Thoracic aorta (tissue), 2 donors: ENCODE measurements at places on chromosomes 5 and 9.
A peak's percentile ranks its signal among the peaks of the same experiment; 100 is the strongest.

- DNase-seq = no peak
Observed at GRCh38 chr9:35845824-35846771, 17.1 kb downstream of the TMEM8B start.

DNA sequence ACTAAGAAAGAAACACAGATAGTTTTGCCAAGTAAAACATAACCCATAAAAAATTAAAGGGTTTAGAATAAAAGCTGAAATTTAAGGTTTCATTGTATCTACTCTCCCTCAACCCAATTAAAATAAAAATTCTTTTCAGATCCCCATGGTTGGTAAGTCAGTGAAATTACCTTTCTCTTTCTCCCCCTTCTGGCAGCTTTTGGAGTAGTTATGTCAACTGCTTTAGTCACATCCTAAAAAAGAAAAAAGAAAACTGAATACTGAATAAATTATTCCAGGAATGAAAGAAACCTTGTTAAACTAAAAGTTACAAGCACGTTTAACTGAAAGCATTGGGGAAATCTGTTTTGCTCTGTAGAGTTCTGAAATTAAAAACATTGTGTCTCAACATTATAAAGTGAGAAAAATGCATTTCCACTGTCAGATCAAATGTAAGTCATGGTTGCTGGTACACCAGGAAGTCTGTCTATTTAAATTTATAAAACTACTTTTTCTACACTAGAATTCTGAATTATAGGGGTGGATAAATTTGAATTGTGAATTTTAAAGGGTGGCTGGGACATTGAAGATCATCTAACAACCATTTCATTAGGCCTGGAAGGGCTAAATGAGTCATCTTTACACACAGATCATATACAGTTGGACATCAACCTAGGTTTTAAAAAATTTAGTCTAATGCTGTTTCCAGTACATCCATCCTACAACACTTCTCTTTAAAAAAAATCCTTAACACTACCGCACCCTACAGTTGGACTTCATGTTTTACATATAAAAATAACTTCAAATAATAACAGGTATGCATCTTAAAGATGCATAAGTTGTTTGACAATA is 24.7 kb downstream of the PSIP1 start:
- no peak for DNase-seq

DNA sequence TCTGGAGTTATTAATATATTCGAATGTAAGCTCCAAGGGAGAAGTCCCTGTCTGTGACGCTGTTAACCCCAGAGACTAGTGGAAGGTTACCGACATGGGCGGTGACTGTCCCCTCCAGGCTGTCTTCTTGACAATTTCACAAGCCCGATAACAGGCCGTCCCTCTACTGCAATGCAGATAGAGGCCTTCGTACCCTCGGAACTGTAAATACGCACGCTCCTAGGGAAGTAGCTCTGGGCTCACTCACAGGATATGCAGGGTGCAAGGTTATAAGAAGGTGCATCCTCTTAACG is 680 bp upstream of the RFK start:
- DNase-seq = peak; percentile 12

- no peak for DNase-seq
Observed at GRCh38 chr5:159123189-159123588, 23.5 kb upstream of the EBF1 start.

DNA sequence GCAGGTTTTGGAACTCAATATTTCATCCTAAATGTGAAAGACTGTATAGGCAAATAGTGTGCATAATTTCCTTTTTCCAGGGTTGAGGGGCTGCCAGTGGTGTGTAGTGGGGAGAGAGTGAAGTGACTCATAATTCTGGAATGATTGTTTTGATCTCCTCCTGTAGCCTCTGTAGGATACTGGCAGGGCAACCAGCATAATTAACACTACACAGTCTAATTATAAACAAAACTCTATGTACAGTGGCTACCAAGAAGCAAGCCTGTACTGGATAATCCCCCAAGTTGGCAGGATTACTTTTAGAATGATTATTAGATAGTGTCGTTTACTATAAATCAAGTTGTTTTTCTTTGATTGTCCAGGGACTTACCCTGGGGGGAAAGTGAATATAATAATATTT is 32.2 kb downstream of the LNPEP start:
- DNase-seq = no peak

DNA sequence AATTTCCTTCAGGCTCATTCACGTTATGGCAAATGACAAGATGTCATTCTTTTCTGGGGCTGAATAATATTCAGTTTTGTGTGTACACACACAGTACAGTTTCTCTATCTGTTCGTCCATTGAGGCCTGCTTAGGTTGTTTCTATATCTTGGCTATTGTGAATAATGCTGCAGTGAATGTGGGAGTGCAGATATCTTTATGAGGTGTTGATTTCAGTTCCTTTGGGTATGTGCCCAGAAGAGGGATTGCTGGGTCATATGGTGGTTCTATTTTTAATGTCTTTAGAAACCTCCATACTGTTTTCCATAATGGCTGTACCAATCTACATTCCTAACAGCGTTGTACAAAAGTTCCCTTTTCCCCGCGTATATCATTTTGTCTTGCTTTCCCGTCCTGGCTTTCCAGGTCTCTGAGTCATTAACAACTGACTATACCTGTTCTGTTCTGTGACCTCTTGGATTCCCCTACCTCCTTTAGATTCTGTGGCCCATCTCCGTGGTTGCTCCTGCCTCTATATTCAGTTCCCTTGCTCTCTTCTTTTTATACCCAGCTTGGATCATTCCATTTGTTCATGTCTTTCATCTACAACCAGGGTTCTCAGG is 6.8 kb downstream of the SNX30 start:
- no peak for DNase-seq

GRCh38 chr9:81113453-81114124 is 575.8 kb downstream of the TLE1 start:
- DNase-seq = no peak

DNA sequence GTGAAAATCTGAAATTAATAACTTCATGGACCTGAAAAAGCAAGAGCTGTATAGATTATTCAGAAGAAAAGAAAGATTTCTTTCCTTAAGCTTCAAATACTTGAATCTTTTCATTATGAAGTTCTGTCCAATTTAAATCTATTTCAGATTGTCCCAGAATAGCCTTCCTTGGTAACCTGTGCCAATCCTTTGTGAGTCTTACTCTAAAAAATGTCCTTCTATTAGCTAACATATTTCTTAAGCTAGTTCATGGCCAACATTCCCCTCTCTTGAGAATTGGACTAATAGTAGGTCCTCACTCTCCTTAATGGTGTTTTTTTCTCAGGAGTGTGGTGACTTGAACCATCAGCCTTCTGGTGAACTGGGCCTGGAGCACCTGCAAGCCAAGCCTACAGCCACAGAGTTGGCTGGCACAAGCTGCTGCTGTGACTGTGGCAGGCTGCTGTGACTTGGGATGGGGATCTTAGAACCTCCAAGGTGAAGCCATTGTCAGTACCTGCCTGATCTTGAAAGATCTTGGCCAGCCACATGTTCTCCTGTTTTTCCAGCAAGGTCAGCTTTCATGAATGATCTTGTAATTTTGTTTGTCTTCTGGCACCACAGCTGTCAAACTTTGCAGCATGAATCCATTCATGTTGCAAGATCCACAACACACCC is 262.6 kb upstream of the MAP3K1 start:
- no peak for DNase-seq

DNA sequence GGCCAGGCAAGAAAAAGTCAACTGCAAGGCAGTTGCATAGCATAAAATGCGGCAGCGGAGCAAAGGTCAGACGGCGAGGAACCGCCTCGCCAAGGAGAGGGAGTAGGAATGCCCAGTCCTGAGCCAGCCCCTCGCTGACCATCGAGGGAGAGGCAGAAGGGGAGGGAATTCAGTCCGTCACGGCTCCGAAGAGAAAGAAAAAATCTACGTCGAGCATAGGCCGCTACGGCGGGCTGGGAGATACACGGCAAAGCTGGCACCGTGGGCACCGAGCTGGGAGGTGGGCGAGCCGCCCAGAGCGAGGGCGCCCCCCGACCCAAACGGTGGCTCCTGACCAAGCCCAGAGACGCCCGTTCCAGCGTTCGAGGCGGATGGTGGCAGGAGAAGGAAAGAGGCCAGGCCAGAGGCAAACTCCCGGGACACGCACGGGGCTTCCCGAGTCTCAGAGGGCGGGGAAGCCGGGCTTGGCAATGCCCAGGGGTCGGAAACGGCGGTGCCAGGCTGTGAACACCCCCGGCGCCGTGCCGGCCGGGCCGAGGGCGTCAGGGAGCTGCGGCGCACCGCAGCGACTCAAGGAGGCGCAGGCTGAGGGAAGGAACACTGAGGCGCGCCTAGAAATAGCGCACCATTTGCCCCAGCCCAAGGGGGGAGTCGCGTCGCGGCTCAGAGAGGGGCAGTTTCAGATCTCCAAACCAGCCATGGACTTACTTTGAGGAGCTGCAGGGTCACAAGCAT is 518 bp downstream of the SPRY4 start:
- no peak for DNase-seq

GRCh38 chr5:106397700-106398099 is 1273.0 kb downstream of the EFNA5 start:
- no peak for DNase-seq

- no peak for DNase-seq
Observed at GRCh38 chr5:56840597-56840996, 25.2 kb downstream of the MAP3K1 start.

- DNase-seq = no peak
Observed at GRCh38 chr9:123414204-123414603, 58.2 kb downstream of the CRB2 start.

DNA sequence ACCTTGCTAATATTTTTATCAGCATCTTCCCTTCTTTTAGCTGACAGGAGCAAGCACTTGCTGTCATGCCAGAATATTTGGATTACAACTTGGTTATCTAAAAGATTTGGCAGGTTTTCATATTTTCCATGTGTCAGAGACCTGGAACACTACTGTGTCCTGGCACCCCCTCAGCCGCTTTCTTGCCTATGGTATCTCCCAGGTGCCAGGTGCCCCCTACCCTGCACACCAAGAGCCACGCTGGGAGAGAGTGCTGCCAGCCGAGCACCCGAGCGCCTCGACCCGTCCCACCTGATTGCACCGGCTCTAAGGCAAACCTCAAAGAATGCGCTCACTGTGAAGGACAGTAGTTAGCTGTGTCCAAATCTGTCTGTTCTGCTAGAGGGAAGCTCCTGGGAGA is 84.8 kb downstream of the GTF3C4 start:
- no peak for DNase-seq
